ENCODE measurements at places on chromosomes 12 and 14.

- no peak for DNase-seq
Observed at GRCh38 chr14:53850714-53851296, 105.8 kb downstream of the BMP4 start.

DNA sequence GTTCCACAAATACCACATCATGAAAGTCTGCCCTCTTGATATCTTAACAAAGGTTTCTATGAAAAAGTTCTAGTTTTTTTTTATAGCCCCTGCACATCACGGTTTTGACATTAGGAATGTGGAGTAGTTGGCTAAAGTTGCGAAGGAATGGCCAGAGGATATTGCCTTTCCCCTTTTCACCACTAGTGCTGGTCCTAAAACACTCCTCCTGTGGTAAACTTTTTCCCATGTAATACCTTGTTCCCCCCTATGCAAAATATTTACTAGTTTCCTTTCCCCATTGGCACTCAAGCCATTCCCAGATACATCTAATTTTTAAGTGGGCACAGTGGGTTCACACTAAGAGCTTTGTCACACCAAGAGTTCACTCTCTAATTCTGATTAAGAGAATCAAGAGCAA, 33.4 kb downstream of the R3HDM2 start:
- DNase-seq = no peak

DNA sequence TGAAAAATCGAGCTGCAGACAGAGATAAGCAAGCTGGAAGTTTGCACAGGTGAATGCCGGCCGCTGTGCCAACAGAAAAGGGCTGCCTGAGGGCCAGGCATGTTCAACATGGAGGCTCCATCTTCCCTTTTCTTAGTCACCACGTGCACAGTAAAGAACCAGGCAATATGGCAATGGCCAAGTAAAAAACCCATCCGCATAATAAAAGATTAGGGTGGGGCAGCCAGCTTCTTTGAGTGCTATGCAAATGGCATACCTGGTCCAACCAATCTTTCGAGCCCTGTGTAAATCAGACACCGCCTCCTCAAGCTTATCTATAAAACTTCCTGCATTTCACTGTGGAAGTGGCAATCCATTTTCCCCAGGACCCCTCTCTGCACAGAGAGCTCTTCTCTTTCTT, 16.7 kb downstream of the PNP start:
- DNase-seq = no peak

GRCh38 chr14:100815478-100816285, 10.2 kb upstream of the MEG3 start:
- no peak for DNase-seq

DNA sequence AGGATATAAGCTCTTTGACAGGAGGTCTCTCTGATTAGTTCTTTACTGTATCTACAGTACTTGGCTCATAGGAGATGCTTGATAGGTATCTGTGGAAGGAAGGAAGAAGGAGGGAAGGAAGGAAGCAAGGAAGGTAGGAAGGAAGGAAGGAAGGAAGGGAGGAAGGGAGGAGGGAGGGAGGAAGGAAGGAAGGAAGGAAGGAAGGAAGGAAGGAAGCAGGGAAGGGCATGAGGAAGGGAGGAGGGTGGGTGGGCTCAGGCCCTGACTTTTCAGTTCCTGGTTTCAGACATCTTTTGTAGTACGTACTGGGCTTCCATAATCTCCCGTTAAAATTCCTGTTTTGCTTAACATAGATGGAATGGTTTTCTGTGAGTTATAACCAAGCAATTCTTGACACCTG, 175.0 kb upstream of the NUDT4 start:
- no peak for DNase-seq

DNA sequence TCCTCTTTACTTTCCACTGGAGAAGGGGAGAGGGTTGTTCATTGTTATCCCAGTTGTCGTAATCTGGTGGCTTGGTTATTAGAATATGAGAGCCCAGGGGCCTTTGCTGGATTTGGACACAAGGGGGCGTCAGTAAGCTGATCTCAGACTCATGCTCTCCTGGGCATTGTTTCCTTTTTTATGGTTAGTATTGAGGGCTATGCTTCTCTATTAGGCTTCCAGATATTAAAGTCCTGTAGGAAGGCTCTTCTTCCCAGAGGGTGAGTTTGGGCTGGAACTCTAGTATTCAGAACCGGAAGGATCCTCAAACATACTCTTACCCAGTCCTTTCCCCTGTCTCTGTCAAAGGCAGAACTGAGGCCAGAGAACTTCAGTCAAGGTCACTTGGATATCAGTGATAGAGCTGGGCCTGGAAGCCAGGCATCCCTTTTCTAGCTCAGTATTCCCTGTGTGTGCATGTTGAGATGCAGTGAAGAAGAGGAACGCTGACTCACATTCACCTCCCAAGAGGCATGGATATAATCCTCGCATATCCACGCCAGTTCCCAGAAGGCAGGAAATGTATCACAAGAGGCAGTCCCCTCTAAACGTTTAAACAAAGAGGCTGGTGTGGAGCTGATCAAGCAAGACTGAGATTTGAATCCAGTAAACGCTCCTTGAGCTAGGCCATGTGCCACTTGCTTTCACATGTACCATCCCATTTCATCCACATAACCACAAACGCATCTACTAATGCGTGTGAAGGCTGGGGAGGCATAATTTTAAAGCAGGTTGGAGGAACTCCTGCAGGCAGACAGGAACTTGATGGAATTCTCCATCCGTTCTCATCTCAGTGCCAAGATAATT, 41.6 kb downstream of the UBE3B start:
- DNase-seq = no peak

DNA sequence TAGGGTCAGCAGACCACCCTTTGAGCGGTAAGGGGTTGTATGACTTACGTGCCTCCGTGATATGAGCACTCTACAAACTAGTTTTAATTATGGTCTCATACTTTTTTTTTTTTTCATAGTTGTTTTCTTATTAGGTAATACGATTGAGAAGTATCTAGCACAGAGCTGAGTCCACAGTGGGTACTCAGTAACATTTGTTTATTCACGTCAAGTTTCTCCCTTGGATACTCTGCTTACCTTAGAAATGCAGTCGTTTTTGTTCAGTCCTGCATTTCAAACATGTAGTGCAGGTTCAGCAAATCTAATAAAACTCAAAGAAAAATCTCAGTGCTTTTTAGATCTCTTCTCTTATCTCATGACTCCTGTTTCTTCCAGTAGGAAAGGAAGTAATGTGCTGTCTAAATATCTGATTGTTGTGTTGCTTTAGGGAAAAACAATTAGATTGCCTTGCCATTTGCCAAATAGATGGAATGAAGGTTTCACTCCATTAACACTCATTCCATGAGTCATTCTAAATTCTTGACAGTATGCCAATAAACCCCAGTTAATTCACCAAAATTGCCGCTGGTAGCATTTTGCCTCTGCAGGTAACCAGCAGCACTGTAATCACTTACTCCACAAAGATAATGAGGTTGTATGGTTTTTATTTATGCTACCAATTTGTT, 118.9 kb downstream of the PTCSC3 start:
- DNase-seq = no peak

- no peak for DNase-seq
Observed at GRCh38 chr14:68806526-68807147, 13.8 kb upstream of the ZFP36L1 start.

DNA sequence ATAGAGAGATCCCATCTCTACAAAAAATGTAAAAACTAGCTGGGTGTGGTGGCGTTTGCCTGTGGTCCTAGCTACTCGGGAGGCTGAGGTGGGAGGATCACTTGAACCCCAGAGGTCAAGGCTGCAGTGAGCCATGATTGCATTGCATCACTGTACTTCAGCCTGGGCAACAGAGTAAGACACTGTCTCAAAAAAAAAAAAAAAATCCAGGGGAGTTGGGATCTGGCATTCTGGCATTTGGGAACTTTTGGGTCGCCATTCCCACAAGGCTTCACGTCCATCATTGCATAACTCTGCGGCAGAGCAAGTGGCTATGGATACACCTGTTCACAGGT, 34.7 kb upstream of the FAM181A start:
- DNase-seq = no peak

GRCh38 chr12:31506515-31507306, 84.2 kb downstream of the DENND5B start:
- no peak for DNase-seq

DNA sequence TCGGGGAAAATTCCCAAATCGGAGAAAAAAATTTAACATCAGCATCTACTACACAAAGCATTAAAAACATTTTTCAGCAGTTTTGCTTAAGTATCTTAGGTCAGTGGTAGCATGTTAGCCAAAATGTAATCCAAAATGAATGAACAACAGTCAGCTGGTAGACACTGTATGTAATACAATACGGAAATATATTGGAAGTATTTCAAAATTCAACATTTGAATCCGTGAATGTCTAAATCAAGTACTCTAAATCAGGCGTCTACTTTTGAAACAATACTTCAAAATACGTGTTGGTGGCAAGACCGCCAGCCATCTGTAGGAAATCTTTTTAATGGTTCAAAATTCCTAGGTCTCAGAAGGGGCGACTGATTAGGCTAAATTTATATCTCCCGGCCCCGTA, 1.1 kb downstream of the SCAF11 start:
- DNase-seq = no peak

GRCh38 chr14:65222440-65222858, 120.1 kb upstream of the MAX start:
- peak; percentile 44 for DNase-seq

- DNase-seq = no peak
Observed at GRCh38 chr12:88778064-88778463, 197.8 kb upstream of the KITLG start.

GRCh38 chr12:94089891-94090290, 58.5 kb upstream of the PLXNC1 start:
- DNase-seq = no peak

DNA sequence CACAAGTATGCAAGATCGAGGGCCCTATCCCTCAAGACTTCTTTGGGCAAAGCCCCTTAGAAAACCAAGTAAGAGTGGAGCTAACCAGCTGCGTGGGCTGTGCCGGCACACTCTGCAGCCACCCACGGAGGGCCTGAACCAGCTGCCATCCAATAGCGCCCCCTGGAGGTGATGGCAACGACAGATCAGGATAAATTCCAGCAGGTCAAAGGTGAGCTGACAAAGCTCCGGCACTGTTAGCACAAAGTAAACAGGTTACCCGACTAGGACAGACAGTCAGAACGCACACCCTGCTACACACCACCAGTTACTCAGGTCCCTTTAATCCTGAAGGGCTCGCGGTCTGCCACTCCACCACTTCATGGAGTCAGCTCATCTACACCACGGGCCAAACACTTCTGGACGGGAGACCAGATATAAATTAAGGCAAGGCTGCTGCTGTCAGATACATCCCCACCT, 4.9 kb downstream of the ZBTB39 start:
- peak; percentile 5 for DNase-seq

DNA sequence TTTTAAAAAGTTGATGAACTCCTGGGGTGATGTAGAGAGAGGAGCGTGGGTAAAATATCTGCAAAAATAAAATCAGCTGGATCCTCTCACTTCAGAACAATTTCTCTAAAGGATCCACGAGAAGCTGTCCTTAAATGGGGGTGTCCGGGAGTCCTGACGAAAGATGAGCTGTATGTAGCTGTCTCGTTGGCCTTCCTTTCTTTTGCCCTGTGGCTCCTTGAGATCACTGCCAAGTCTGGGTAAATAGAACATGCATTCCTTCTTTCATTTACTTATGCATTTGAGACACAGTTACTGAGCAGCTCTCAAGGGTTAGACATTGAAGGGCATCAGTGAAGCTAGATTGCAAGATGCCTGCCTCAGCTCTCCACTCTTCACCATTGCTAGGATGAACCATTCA, 35.2 kb upstream of the TXNRD1 start:
- DNase-seq = no peak

DNA sequence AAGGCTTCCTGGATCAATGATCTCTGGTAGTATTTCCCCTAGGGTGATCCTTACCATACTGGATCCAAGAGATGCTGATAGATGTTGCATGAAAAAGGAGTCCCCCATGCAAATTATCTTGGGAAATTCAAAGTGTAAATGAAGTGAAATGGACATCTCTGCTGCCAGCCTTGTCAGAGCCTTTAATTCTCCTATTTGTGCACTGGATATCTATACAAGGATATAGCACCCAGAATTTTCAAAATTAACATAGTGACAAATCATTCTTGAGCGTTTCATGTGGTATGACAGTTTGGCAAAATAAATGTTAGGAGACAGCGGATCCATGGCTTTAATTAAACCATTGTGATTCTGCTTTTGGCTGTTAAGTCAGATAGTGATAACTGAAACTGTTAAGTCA, 260.9 kb downstream of the KSR2 start:
- DNase-seq = no peak

- DNase-seq = no peak
Observed at GRCh38 chr12:111311011-111311410, 57.9 kb downstream of the PHETA1 start.

GRCh38 chr12:12387501-12387900, 30.6 kb downstream of the BORCS5 start:
- DNase-seq = no peak

DNA sequence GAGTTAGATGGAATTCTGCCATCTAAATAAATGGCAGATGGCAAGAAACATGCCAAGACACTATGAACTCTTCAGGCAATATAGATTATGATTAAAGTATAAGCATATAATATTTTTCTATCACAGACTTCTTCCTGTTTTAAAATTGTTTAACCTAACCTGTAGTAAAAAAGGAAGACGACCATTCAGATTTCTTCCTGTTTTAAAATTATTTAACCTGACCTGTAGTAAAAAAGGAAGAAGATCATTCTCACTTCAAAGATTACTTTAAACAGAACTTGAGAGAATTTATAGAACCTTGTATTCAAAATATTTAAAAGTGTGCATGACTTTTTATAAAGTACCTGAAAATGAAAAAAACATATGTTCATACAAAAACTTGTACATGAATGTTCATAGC, 63.5 kb downstream of the RPS6KA5 start:
- DNase-seq = no peak

DNA sequence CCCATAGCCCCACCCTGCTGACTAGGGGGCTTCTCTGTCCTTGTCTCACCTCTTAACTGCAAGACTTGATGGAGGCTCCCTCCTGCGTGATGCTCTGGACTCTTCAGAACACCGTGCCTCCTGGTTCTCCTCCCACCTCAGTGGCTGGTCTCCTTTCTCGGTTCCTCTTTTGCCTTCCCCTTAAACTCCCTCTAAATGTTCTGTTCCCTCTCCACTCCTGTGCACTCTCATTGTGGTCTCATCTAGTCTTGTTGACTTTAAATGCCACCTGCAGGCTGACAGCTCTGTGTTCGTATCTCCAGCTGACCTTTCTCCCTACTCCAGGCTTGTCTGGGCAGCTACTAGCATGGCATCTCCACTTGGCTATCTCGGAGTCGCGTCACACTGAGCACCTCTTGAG, 28.3 kb downstream of the DYNC1H1 start:
- no peak for DNase-seq

Data from amygdala (tissue), 56 donors.